D721Med (cell line): ENCODE measurements at places on chromosomes 1 and 21.
A peak's percentile ranks its signal among the peaks of the same experiment; 100 is the strongest.

DNA sequence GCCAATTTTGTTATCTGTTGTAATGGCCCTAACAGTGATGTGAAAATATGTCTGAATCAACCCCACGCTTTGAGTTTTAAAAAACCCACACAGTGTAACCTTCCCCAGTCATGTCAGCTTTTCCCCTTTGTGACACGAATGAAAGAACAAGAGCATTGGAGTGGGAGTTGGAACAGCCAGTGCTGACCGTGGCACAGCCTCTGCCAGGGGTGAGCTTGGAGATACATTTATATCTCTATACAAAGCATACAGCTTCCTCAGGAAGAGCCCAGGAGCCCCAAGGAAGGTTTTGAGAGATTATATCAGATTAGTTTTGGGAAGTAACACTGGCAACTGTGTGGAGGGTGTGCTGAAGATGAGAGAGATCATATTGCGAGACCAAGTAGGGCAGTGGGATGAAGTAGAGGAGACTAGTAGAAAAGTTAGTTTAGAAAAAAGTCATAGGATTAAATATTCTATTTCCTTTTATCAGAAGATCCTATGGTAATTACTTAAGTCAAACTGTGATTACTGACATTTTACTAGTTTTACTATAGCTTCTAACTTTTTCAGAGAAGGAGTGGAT lies 15.9 kb downstream of the LRRC8B start:
- DNase-seq: no peak

DNA sequence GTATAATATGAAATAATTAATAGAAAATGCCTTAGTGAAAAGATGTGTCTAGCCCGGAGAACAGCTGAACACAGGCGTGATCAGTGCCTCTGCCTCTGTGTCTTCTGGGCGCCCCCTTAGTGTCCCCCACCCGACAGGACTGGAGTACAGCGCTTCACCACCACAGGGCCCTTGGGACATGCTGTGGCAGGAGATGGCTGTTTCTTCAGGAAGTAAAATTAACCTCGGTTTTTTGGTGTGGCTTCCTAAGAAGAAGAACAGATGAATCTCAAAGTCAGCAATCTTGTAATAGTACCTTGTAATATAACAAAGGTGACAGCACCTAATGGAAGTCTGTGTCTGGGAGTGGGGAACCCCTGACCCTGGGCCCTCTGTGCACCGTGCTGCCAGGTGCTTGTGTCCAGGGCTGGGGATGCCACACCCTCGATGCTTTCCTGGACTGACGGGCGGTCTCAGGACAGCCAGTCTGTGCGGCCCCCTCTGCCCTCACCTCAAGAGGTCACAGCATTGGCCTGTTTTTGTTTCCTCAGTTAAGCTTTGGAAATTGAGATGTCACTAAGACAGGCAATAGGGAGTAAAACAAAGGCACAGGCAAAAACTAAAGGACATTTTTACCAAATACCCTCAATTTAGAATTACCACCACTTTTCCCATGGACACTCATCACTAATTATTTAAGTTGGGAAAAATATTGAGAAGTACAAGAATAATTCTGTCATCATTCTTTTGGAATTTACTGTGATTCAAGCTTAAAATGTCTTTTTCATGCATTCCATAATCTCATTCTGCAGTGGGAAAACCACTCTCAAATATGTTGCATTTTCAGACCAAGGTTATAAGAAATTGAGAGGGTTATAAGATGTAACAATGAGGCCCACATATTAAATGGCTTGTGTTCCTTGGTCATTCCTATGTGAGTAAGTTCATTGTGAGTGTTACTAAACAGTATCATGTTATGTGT lies 79.3 kb downstream of the ADARB1 start:
- DNase-seq: no peak

DNA sequence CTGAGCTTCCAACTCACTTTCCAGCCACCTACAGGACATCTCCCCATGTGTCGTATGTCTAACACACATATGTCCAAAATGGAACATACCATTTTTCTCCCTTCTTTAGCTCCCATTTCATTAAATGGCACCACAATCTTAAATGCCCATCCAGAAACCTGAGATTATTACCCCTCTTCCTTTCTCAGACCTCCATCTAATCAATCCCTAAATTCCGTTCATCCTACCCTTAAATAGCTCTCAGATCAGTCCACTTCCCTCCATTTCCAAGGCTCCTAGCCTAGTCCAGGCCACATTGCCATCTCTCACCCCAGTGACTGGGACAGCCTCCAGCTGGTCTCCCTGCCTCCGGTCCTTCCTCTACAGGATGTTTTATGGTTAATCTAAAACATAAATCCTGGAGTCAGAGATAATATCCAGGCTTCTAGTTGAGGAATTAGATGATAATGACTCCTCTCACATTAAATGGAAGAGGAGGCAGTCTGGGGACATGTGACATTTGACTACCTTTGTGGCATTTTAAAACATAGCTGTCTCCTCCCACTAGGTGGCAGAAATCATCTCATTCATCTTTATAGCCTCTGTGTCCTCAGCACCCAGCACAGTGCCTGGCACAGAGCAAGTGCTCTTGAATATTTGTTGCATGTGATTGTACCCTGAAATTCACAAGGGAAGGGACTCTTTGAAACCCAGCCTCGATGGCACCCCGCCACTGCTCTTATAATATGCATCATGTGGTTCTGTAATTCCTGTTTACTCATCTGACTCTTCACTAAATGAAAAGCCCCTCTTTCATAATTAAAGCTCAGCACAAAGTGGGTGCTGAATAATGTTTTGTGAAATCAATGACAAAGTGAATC lies 102.3 kb downstream of the TMEM53 start:
- DNase-seq: no peak

DNA sequence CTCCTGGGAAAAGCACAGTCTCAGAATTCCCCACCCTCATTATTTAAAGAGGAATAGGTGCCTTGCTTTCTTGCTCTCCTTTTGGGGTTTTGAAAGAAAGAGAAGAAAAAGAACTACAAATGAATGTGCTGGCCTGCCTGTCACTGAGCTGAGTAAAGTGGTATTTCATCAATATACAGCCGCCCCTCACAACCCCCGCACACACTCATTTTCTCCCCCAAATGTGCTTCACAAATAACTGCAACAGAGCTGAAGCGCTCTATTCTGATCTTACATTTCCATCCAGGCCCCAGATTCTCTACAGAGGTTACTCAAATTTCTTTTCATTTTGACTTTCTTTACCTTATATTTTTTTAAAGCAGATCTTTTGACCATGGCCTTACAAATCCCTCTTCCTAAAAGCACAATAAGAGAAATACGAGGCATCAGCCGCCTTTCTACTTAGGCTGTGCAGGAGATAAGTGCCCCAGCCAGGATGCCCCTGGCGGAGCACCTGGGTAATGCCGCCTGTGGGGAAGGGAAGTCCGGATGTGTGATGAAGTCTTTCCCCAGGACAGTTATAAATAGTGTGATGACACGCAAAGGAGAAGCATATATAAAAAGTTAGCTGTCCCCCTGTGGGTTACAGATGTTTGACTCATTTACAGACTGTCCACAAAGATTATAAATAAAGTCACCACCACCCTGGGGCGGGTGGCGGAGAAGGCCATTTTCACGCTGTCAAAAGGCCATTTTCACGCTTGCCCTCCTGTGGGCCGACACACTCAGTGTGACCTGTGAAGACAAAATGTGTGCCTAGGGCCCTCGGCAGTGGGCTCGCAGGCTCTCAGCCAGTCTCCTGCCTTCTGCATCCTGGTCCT lies 6.5 kb downstream of the KCNN3 start:
- peak; percentile 12 for DNase-seq

- no peak for DNase-seq
Measured at GRCh38 chr1:42165511-42166210, 1.1 kb upstream of the GUCA2A start.
